ENCODE measurements at places on chromosomes 4 and X. TPM values are rescaled to one million over a fixed set of nuclear protein-coding genes. Genes with fewer than 3 reads are reported as not detected.

DNA sequence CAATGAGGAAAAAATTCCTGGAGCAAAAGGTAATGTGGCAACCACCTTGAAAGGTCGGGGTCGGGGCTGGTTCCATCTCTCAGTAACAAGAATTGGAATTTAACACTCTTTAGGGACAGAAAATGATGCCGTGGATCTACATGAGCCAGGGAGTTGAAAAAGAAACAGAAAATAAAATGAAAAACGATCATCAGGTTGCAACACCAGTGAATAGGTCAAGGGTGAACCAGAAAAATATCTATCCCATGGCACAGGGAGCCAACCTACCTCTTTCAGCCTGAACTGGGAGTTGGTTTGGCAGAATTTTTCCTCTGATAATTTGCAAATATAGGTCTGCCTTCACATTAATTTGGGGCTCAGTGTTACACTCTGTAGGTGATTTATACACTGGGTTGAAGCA is 93.7 kb downstream of the C4orf33 start:
- no peak for DNase-seq

DNA sequence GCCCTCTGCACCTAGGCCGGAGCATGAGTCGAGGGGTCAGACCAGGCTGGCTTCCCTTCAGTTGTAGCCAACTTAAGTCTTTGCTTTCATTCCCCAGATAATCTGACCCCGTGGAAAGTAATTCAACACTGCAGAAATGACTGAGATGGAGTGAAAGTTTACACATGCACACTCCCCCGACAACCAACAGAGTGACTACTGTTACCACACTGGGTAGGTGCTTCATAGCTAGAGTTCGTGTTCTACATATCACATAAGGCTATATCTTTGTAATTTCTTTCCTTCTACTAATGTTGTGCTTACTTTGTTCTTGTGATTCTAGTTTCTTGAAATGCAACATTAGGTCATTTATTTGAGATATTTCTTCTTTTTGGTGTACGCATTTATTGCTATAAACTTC is 7.2 kb upstream of the CTAG2 start:
- DNase-seq, result no peak

DNA sequence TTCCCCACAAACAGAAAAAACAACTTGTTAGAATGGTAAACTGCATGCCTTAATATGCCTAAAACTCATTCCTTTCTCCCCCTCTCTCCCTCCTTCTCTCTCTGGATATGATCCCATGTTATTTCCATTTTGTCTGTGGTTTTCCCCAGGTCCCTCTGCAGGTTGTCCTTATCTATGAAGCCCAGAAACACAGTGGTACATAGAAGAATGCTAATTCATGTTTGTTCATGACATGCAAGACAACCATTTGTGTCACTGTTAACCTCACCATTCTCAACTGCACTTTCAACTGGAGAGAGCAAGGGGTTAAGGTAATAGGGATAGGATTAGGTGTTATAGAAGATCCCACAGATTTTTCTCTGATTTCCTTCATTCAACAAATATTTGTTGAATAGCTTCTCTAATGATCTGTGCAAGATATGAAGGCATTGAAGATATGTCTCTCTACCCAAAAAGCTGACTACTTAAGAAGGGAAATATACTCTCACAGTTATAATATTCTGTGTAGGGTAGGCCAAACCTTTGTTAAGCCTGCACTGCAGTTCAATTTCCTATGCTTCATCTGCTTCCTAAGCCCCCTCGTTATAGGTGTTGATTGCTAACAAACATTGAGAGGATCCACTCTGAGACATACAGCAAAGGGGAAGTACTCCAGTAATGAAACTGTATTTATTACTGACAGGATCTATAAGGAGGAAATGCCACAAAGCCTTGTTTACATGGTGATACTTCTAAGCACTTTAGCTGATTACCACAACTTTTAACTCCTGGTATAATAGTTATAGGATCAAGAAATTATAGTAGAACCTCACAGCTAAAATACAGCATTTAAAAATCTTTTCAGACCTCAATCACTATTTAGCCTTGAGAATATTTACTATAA is 96.1 kb downstream of the FRYL start:
- no peak for DNase-seq

The FGB gene
- not detected for total RNA-seq

GRCh38 chrX:39261446-39262147 is 460.3 kb downstream of the MID1IP1 start:
- no peak for DNase-seq
